HFFc6 (cell line): ENCODE measurements at places on chromosomes 6 and 20.

DNA sequence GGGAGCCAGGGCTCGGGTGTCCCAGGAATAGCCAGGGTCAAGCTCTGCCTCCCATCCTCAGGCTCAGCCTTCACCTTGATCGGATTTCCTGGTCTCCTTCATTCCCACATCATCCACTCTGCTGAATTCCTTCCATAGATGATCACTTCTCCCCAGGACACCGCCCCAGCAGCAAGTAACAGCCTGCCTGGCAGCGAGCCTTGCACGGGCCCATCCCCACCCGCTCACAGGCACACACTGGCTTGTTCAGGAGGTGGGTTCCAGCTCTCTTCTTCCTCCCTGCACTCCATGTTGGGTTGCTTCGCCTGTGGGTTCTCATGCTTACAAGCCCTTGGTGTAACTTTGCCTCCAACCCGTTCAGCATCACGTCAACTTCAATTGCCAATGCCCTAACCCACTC lies 113.0 kb upstream of the IYD start:
- no peak overlapping the region for H3K4me3 ChIP-seq
- peaks cover 2% of the 10 kb centered on the region; the same call in 1 of the 2 replicates for H3K36me3 ChIP-seq
- no peak for DNase-seq
- peak overlapping the region; percentile 76; the same call in 1 of the 2 replicates for H3K27ac ChIP-seq

GRCh38 chr20:33373735-33374605 lies 27.3 kb downstream of the CDK5RAP1 start:
- peak overlapping the region; percentile 92 for H3K27ac ChIP-seq
- H3K27me3 ChIP-seq = peaks cover 4% of the 10 kb centered on the region
- peaks cover 43% of the 10 kb centered on the region for H3K36me3 ChIP-seq
- DNase-seq = peak; percentile 93

- peaks cover 8% of the 10 kb centered on the region for H3K4me1 ChIP-seq
- H3K27me3 ChIP-seq = peaks cover 4% of the 10 kb centered on the region
- DNase-seq = no peak
- H3K4me3 ChIP-seq = no peak overlapping the region
- no peak overlapping the region for H3K27ac ChIP-seq
Measured at GRCh38 chr6:134888316-134888715, 61.6 kb downstream of the ALDH8A1 start.

DNA sequence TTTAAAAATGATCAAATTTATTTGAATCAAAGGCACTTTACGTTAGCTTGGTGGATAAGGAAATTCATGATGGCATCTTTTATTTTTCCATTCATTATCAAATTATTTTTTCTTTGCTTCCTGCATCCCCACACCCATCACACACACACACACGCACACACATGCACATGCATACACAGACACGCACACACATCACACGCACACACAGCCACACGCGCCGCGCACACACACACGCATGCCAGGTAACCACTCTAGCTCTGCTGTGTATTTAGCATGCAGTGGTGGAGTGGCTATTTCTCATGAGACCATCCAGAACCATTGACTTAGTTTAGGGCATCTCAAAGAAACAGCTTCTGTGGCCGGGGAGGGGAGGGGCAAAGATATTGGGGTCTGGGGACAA lies 47.0 kb downstream of the GNAS start:
- H3K4me1 ChIP-seq = peaks cover 68% of the 10 kb centered on the region
- H3K36me3 ChIP-seq = peaks cover 45% of the 10 kb centered on the region
- peak overlapping the region; percentile 27; the same call in 1 of the 2 replicates for H3K27ac ChIP-seq
- 0 out of 2 replicates have a peak, but pooled peaks cover 1% of the 10 kb centered on the region for H3K27me3 ChIP-seq
- no peak overlapping the region for H3K4me3 ChIP-seq
